Stimulated activated CD8-positive, alpha-beta memory T cell treated with anti-CD3 and anti-CD28 coated beads, Interleukin-4, amount 100 ng/mL, for 1 hour (primary cell): ENCODE measurements at places on chromosomes 1 and 21.
A peak's percentile ranks its signal among the peaks of the same experiment; 100 is the strongest.

DNA sequence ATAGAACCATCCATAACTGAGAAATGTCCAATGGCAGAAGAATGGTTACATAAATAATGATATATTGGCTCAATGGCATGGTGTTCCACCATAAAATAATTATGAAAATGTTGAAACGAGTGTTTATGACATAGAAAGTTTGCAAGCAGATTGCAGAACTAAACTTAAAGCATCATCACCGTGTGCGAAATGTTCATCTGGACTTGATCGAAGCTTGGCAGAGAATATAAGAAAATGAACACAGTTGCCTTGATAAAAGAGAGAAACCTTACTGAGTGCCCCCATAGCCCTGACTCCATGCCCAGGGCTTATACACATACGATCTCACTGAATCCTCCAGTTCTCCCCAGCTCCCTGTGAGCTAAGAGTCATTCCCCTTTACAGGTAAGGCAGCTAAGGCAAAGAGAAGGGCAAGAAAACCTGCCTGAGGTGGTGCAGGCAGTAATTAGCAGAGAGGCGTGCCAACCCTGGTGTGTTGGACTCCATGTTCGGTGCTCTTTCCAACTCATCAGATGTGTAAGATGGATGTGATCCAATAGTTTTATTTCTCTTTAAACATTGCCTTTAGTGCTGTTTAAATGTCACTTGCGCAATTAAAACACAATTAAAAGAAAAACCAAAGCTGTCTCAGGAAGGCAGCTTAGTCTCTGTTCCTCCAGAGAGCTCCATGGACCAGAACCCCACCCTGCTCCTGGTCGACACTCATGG lies 21.8 kb upstream of the SPOCD1 start:
- no peak for DNase-seq

- DNase-seq = no peak
Observed at GRCh38 chr1:231694465-231695077, 68.0 kb downstream of the DISC1 start.

- DNase-seq = peak; percentile 37
Observed at GRCh38 chr1:110634455-110635311, 28.5 kb upstream of the KCNA2 start.

- no peak for DNase-seq
Observed at GRCh38 chr21:45158491-45159423, 84.4 kb downstream of the ADARB1 start.

DNA sequence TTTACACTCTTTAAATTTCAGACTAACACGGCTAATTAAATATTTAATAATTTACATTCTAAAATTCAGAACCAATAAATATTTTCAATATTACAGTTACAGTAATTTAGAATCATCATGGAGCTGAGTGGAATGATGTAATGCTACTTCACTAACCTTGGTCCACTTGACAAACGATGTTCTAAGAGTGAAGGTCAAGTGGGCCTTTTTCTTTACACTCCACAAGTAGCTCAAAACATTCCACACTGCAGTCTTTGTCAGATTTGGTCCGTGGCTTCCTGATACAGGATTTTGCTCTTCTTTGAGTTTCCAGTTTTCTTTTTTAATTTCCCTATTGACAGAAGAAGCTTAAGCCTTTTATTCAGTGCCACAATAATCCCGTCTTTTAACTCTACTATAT lies 164.6 kb upstream of the NRIP1 start:
- no peak for DNase-seq

GRCh38 chr21:26067836-26068594 lies 102.6 kb downstream of the APP start:
- no peak for DNase-seq

- no peak for DNase-seq
Observed at GRCh38 chr21:16022116-16022515, 292.3 kb downstream of the USP25 start.

DNA sequence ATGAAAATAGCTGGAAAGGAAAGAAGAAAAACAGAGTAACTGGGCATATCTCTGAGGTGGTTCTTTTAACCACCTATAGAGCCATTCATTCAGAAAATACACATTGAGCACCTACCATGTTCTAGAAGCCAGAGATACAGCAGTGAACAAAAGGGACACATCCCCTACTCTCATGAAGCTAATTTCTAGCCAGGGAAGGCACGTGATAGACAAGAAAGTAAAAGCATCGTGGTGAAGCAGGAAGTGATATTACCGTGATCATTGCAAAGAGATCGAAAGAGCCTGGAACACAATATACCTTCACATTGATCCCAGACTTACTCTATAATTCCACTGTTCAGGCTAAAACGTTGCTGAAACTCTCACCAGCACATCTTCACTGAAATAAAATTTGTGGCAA lies 76.0 kb downstream of the TIAM1 start:
- DNase-seq = no peak

DNA sequence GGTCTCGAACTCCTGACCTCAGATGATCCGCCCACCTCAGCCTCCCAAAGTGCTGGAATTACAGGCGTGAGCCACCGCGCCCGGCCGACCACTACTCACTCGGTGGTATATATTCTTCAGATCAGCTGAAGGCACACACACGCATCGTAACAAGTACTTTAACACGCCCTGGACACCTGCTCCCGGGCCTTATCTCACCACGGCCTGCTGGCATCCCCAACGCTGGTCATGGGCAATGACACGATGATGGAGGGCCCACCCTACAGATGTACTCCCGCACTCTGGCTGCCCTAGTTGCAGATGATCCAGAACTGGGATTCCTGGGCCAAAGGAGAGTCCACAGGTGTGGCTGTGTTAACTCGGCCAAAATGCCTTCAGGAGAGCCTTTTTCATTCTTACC lies 11.6 kb downstream of the UBE2J2 start:
- DNase-seq = no peak

GRCh38 chr1:12629511-12629956 lies 11.5 kb upstream of the DHRS3 start:
- DNase-seq = no peak

DNA sequence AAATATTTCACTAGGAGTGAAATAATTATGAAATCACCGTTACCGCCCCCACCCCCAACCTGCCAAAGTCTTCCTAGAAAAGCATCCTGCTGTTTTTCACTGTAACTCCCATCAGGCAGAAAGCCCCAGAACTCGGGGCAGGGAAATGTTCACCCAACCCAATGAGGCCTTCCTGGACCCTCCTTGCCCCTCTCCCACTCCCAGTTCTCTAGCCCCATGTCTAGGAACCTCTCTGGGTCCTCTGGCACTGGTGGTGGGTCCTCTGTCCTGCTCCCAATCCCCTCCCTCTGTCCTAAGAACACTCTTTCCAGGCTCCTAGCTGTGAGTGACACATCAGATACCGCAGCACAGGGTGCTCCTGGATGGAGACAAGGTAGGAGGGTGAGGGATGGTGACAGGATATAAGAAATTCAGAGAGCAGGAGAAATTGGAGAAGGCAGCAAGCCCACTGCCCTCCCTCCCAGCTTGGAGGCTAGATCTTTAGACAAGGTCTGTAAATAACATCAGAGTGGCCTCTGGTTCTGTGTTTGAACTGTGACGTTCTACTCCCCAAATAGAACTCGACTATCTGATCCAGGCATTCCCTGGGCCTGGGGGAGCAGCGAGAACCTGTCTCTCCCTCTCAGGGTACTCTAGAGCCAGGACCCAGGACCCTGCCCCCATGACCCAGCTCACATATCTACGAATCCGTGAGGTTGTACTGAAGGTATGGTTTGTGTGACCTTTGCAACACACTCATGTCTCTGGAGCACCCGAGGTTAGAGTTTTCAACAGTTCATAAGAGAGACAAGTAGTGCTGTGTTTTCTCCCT lies 23.3 kb upstream of the BTG2 start:
- DNase-seq = no peak

- no peak for DNase-seq
Observed at GRCh38 chr21:42921927-42922326, 3.5 kb downstream of the ERVH48-1 start.

DNA sequence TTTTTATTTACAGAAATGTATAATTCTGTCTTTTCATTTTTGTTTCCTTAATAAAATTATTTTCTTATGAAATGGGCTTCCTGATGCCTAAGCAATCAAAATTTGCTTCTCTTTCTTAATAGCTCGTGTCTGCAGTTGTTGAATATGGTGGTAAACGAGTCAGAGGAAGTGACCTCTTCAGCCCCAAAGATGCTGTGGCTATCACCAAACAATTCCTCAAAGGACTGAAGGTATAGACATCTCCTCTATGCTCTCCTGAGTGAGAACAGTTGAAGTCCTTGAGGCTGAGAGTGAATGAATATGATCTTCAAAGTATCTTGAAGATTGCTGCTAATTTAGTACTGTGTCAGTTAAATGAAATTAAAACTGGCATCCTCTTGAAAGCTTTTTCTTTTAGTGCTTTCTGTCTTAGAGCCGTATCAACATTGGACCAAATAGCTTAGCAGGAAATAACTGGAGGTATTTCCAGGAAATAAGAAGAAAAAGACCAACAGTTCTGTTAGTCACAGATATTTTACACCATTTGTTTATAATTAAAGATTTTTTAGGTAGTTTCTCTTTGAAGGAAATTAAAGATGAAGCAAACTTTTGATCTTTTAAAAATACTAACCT lies 24.7 kb downstream of the VPS45 start:
- no peak for DNase-seq

GRCh38 chr1:176692988-176693696 lies 230.2 kb downstream of the PAPPA2 start:
- DNase-seq = no peak

DNA sequence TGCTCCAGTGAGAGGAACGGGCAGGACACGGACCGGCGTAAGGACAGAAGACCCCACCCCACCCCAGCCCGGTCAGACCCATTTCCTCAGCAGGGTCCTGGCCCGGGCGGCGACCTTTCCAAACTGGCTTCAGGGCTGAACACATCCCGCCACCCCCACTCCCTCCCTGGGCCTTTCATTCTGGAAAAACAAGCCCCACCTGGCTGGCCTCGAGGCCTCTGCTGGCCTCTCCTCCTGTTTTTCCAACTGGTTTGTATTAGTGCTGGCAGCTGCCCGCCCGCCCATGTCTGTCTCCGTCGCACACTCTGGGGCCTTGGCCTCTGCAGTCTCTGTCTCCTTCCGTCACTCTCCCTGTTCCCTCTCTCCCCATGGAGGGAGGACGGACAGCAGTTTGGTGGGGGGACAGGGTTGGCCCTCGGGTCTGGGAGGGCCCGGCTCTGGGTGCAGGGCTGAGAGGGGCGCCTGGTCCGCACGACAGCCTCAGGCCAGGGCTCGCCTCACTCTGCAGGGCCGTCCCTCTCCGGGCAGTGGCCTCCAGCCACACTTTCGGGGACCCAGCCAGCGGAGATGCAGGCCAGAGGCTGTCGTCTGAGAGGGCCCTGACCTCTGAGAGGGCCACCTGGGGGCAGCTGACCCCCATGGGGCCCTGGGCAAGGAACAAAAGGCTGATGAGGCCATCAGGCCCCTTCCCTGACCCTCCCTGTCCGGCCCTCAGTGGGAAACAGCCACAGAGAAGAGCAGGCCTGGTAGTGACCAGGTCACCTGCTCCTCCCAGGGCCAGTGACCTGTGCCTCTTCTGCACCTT lies 1.5 kb upstream of the MXRA8 start:
- no peak for DNase-seq

DNA sequence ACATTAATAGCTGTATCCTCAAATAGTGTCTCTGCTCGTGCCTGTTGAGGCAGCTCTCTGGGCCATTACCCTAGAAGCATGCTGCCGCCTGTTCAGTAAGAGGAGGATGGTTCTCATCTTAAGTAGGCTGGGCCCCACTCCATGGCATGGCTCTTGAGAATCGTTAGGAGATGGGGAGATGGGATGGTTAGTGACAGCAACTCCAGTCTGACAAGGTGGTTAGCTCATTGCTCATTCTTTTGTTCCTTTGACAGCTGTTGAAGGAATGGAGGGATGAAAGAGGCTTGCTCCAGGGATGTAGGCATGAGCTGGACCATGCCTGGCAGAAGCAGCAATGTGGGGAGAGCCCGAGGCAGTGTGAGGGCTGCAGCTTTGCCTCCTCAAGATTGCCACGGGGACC lies 68.2 kb downstream of the MAP10 start:
- no peak for DNase-seq

GRCh38 chr21:45079351-45079750 lies 5.0 kb downstream of the ADARB1 start:
- DNase-seq = no peak

GRCh38 chr1:165408518-165408917 lies 36.4 kb downstream of the RXRG start:
- no peak for DNase-seq

DNA sequence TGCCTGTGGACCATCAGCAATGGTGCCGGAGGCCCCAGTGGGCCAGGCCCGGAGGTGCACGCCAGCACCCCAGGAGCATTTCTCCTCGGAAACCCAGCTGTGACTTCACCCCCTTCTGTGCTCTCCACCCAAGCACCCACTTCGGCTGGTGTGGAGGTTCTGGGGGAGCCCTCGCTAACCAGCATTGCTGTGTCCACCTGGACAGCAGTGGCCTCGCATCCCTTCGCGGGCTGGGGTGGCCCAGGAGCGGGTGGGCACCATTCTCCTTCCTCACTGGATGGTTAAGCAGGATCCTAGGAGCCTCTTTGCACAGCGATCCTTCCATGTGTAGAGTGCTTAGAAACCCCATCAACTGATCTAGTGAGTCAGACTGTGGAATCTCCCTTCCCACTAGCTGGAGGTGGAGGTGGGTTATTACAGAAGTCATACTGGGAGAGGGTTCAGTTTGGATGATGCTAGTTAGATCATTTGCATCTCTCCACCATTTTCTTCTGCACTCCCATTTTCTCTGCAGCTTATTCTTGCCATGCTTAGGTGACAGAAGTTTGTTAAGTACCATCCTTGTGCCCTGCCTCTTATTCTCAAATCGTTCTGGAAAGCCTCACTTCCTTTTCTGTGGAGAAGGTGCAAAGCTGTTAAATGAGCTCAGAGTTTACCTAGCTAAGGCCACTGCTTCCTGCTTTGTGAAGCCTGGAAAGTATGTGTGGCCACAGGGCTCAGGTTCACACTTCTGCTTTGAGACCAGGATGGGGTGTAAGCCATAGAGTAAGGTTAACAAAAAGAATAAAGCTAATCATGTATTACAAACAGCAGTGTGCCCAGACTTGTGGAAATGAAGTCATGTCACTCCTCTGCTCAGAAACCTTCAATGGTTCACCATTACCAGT lies 32.3 kb downstream of the TBX19 start:
- no peak for DNase-seq

- DNase-seq = no peak
Observed at GRCh38 chr1:147579532-147579931, 38.2 kb downstream of the BCL9 start.

DNA sequence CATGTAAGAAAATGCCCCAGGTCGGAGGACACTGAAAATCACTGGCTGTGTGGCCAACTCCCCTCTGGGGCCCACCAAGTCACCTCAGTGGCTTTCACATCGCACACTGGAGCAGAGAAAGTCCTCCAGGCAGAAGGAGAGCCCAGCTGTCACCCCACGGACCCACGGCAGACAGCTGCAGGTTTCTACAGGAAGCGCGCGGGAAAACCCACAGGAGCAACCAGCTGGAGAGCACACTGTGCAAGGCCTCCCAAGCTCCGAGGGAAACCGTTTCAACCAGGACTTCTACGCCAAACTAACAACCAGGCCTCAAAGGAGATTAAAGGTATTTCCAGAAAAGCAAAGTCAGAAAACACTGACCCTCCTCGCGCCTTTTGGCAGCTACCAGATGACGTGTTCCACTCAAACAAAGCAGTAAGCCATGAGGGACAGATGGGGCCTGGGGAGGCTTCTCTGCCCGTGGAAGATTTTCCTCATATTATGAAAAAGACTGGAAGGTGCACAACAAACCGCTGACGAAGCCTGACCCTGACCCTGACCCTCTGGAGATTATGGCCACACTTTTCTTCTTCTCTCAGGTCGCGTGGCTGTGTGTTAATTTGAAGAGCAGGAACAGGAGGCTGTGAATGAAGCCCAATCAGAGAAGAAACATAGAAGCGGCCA lies 21.0 kb downstream of the WDR4 start:
- DNase-seq = no peak
